ENCODE measurements at places on chromosomes 4 and X.

GRCh38 chrX:96556886-96557285 is 127.8 kb upstream of the DIAPH2 start:
- no peak for DNase-seq

DNA sequence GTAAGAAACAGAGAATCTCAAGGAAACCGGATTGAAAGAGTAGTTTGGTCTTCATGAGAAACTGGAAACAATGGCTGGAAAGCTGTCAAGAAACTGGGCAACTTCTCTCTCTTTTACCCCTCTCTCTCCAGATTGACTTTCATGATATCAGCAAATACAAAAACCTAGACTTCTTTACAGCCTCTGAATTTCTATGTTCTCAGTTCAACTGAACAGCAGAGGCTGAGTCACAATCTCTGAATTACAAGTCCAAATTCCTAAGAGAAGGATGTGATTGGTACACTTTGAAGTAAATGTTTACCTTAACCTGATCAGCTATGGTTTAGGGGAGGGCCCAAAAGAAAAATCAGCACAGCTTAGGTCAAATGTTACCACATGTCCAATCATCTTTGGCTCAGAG is 974.9 kb downstream of the RPA4 start:
- no peak for DNase-seq

DNA sequence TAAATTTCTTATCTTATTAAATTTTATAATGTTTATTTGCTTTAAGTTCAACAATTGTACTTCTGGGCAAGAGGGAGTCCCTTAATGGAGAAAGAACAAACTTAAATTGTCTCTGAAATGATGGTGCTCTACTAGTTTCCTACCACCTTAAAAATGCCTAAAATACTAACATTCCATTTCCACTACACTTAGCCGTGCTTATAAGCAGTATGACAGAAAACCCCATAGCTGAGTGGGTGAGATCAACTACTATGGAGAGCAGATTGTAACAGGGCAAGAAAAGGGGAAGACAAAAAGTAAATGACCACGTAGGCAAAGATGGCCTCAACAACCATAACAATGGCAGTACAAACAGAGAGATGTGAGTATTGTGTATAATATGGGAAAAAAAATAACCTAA is 35.0 kb downstream of the RFC1 start:
- no peak for DNase-seq

DNA sequence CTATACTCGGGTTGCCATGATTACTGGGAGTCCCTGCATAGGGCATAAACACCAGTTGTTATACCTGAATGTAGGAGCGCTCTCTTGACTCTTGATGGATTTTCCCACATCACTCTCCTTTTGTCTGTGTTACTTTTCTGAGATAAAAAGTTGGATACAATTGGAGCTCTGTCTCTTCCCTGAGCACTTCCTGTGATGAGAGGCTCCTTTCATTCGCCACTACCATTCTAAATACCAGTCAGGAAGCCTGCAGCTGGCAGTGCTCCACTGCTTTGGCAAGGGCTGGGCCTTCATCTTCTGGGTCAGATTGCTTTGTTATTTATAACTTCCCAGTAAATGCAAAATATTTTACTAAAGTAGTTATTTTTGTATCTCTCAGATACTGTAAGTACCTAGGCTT is 13.9 kb downstream of the TCEANC start:
- peak; percentile 49 for DNase-seq

- DNase-seq: no peak
These were observed 29.0 kb downstream of the OPRPN start for GRCh38 chr4:70426789-70427188.

All from midbrain (tissue), 1 donor.